ENCODE measurements at places on chromosomes 2 and 18.

DNA sequence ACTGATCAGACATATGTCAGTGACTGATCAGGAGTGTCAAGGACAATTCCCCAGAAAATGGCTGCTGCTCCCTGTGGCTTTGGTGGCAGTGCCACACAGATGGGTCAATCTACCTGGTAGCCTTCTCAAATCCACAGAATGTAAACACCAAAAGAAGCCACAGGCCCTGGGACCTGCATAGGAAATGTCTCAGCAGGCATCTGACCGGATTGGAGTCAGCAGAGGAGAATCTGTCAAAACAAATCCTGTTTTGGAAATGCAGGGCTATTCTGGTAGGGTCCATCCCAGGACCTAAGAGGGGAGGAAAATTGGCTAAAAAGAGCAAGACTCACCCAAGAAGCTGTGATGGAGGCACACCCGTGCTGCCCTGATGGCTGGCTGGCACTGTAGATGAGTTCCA, 189.7 kb downstream of the TMEM247 start:
- no peak for DNase-seq

DNA sequence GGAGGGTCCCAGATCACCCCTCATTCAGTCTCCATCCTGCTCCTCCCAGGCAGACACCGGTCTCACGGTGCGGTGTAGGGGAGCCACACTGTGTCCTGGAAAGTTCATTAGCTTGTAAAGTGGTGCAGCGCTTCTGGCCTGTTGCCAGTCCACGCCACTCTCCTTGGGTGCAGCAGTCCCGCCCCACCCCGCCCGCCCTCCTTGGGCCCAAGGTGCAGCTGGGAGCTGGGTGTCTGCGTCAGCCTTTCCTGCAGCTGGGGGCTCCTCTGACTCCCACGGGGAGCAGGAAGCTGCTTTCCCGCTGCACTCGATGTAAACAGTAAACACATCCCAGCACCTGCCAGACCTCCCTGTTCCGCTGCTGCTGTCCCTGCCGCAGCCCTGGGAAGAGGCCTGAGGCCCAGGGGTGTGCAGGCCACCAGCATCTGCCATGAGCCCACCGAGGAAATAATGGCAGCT, 53.8 kb upstream of the ASB18 start:
- no peak for DNase-seq

DNA sequence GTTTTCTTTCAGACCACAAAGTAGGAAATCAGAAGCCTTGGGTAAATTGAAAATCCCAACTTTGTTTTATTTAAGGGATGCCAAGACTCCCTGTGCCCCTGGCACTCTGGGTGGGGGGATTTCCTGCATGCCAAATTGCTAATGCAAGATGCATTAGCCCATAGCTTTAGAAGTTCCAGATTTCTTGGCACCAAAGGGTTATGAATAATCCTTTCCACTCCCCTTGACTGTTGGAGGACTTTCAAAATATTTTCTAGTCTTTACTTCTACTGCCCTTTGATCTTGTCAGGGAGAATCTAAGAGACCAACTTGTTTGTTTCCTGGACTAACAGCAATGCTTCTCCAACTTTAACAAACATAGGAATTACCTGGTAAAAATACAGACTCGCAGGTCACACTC, 81.8 kb upstream of the TGIF1 start:
- DNase-seq = no peak

- no peak for DNase-seq
These were observed 219.6 kb downstream of the CELF4 start for GRCh38 chr18:37346048-37346447.

DNA sequence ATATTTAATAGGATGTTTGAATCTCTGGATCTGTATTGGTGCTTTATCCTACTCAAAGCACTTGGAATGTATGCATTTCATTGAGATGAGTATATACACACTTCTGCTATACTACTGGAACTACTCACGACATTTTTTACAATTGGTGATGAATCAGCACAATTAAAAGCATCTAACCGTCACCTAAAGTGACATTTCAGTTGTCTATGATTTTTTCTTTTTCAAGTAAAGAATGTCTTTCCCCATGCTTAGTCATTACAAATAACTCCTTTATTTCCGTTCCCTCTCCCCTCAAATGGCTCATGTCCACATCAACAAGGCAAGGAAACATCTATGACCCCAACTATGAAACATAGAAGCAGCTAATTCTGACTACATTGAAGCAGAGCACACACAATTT, 77.3 kb downstream of the CLIP4 start:
- DNase-seq = no peak

GRCh38 chr2:8081130-8081529, 600.7 kb upstream of the ID2 start:
- no peak for DNase-seq

DNA sequence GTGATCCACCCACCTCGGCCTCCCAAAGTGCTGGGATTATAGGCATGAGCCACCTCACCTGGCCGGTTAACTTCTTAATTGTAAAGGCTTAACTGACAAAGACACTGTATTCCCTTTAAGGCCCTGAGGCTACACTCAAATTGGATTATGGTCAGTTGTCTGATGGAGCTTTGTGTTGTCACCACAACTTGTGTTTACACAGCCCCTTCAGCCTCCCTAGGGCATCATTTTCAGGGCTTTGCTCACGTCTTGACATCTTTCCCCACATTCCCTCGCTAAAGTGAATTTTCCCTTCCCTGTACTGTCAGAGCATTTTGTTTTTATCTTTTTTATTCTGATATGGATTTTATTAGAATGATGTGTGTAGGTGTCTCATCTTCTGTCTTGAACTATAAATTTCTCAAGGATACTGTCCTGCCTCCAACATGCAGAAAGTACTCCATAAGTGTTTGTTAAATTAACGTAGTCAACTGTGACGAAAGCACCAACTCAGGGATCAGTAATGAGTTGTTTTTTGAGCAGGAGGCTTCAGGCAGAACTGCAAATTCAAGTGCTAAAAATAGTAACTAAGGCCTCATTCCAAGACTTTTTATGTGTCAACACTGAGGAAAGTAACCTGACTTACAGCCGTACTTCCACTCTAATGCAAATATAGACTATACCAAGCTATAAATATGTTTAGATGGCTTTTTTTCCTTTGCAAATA, 77.1 kb upstream of the NARS1 start:
- no peak for DNase-seq

All from GF-D8 (cell line).